ENCODE measurements at places on chromosomes 4 and X. TPM values are rescaled to one million over a fixed set of nuclear protein-coding genes. Genes with fewer than 3 reads are reported as not detected.

DNA sequence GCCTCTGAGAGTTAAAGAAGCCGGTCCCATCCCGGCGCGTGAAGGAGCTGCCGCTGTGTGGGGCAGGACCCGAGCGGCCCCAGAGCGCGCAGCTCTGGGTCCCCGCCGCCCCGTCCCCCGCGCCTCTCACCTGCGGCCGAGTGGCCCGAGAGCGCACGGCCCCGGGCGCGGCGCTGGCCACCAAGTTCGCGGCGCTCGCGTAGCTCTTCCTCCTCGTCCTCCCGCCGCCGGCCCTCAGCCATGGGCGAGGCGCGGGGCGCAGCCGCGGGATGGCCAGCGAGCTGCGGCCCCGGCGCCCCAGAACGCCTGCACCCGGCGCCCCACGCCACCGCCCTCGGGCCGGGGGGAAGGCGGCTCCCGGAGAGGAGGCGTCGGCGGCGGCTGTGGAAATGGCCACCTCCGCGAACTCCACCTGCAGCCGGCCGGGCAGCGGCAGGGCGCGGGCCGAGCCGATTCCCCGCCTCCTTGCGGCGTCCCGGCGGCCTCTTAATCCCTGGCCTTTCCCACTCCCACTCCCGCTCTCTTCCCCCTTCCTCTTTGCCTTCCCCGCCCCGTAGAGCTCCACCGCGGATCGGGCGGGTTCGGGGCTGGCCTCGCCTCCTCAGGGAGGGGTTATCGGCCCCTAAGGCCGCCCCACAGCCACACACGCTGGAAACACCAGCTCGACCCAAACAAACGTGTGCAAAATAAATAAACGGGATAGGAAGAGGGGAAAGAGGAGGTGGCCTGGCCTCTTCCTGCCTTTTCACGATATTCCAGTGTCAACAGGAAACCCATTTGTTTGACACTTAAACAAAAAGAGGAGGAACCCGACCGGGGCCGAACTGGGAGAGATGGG is at the start of gene SH3D19:
Gene SH3D19 (minus strand): TSS at position 495 of the 838 bp plus-strand sequence. CDS start 253 bp downstream, at position 242.
- DNase-seq: peak; percentile 93

- peak; percentile 74 for DNase-seq
Measured at GRCh38 chr4:15413010-15413622, 14.7 kb upstream of the C1QTNF7 start.

GRCh38 chr4:147901388-147901787 is 169.5 kb downstream of the ARHGAP10 start:
- no peak for DNase-seq

DNA sequence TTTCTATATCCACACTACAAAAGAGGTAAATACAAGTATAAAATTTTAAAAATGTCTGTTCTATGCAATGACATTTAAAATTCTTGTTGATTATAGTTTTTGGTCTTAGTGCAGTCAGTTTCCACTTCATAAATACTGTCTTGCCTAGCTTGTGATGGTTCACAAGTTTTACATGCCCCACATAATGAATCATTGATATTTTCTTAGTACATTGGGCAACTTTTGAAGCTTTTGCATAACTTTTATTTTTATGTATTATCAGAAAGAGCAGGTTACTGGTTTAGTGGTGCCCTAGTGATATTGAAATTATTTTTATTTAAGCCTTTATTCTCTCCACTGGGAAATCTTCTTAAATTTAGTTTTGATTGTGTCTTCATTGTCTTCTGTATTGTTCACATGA is 388.0 kb downstream of the CCSER1 start:
- DNase-seq: no peak

- no peak for DNase-seq
Measured at GRCh38 chrX:38917954-38918353, 116.7 kb downstream of the MID1IP1 start.

GRCh38 chr4:11805842-11806241 is 377.1 kb upstream of the HS3ST1 start:
- DNase-seq: no peak

Gene HTRA3
- total RNA-seq: 82.2 TPM

Gene P2RY4
- total RNA-seq: not detected
